ENCODE measurements at places on chromosomes 5 and 9. TPM values are rescaled to one million over a fixed set of nuclear protein-coding genes. Genes with fewer than 3 reads are reported as not detected.

- no peaks in the 10 kb centered on the region for H3K4me1 ChIP-seq
- no peak overlapping the region for H3K4me3 ChIP-seq
- no peaks in the 10 kb centered on the region for H3K36me3 ChIP-seq
- no peak overlapping the region for H3K27ac ChIP-seq
- H3K27me3 ChIP-seq = no peaks in the 10 kb centered on the region
These were observed 47.8 kb downstream of the RETREG1 start for GRCh38 chr5:16568875-16569580.

The SH3TC2 gene
- total RNA-seq = 0.46 TPM

GRCh38 chr5:116157902-116158301, 73.1 kb downstream of the COMMD10 start:
- no peak for DNase-seq
- no peaks in the 10 kb centered on the region for H3K27me3 ChIP-seq
- H3K27ac ChIP-seq = no peak overlapping the region
- no peaks in the 10 kb centered on the region for H3K4me1 ChIP-seq
- no peaks in the 10 kb centered on the region for H3K36me3 ChIP-seq
- H3K4me3 ChIP-seq = no peak overlapping the region

DNA sequence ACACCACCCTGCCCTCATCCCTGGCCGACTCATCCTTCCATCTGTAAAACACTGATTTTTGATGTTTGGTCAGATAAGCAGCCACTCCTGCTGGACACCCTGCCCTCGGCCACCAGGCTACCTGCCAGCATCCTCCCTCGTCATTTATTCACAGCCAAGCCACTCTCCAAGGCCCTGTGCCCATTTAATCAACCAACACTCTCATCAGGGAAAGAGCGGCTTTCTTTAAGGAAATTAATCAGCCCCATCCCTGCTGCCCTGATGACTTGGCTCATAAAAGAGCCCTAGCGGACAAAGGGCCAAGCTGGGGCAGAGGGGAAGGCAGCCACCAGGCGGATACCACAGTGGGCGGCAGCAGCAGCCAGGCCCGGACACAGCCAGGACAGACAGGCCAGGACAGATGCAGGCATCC, 52.4 kb downstream of the GOLM1 start:
- H3K36me3 ChIP-seq = no peaks in the 10 kb centered on the region
- no peaks in the 10 kb centered on the region for H3K27me3 ChIP-seq
- H3K4me3 ChIP-seq = no peak overlapping the region
- no peak for DNase-seq
- no peaks in the 10 kb centered on the region for H3K4me1 ChIP-seq

Data from lung (tissue), 17 donors.